Heart right ventricle (tissue), 16 donors: ENCODE measurements at places on chromosomes 7 and 10. TPM values are rescaled to one million over a fixed set of nuclear protein-coding genes. Genes with fewer than 3 reads are reported as not detected.

DNA sequence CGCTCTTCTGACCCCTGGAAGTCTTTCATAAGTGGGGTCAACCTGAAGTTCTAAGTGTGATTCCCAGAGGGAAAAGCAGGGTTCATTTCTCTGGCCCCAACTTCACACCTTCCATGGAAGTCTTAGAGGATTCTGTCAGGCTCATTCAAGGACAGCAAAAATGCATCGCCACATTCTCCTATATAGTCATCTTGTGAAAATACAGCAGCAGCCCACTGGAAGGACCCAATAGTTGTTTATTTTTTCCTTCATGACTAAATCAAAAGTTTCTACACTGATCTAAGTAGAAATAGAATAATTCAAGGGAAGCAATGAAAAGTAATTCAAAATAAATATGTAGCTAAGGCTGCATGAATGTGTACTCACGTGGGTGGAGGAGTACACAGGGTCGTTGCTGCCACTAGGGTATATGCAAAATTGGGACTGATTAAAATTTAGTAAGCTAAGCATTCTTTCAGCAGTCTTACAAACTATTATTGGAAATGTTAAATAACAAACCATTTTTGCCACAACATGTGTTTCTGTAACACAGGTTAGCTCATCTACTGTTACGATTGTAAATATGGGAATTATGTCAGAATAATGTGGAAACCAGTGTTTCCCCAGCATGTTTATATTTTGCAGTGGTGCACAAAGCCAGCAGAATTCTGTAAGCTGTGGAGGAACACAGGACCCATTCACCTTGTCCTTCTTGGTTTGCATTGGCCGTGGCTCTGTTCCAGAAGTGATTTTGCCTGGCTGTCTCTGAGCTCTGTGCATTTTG is 33.5 kb downstream of the EEPD1 start:
- no peak for DNase-seq
- H3K27me3 ChIP-seq, result no peaks in the 10 kb centered on the region
- H3K27ac ChIP-seq, result no peak overlapping the region
- H3K4me1 ChIP-seq, result peaks cover 15% of the 10 kb centered on the region

Gene ASB13
- polyA plus RNA-seq, result 8.4 TPM

Gene C10orf143
- 1.5 TPM for polyA plus RNA-seq

GRCh38 chr10:49273626-49274025 is 25.3 kb upstream of the C10orf71 start:
- no peaks in the 10 kb centered on the region for H3K36me3 ChIP-seq
- no peak overlapping the region for H3K27ac ChIP-seq
- no peak for DNase-seq
- no peaks in the 10 kb centered on the region for H3K27me3 ChIP-seq

- H3K4me3 ChIP-seq, result peak overlapping the region; percentile 46
- no peak overlapping the region for H3K27ac ChIP-seq
- no peaks in the 10 kb centered on the region for H3K36me3 ChIP-seq
- peaks cover 55% of the 10 kb centered on the region for H3K4me1 ChIP-seq
- DNase-seq, result no peak
These were observed 2.4 kb downstream of the MKX start for GRCh38 chr10:27743012-27743876.

Gene SLC29A4
- 5.3 TPM for polyA plus RNA-seq
